NCI-H2107 (cell line): ENCODE measurements at places on chromosomes 4 and X.

- DNase-seq = no peak
Measured at GRCh38 chr4:86220121-86220520, 139.7 kb downstream of the MAPK10 start.

GRCh38 chrX:9466124-9466495 is 1.3 kb downstream of the TBL1X start:
- DNase-seq = no peak

GRCh38 chr4:147794314-147794680 is 62.4 kb downstream of the ARHGAP10 start:
- no peak for DNase-seq

DNA sequence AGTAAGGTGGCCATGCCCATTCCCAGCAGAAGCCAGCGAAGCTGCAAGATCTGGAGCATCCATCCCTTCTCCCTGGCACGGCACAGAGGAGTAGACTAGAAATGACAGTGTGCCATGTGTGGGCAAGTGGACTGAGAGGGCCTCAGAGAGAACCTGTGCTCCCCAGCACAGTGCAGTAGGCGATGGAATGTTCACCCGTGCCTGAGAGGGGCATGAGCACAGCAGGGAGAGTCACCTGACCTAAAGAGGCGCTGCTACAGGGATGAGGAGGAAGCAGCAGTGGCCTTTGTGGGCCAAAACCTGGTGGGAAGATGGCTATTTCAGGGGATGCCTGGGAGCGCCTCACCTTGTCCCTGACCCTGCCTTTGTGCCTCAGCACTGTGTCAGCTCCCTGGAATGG is 8.0 kb upstream of the CDKN2AIP start:
- DNase-seq = no peak

- DNase-seq = no peak
Measured at GRCh38 chr4:47340914-47341313, 122.6 kb downstream of the COMMD8 start.

- no peak for DNase-seq
Measured at GRCh38 chr4:93368968-93369367, 459.6 kb upstream of the ATOH1 start.

GRCh38 chr4:114321366-114321765 is 277.2 kb upstream of the UGT8 start:
- DNase-seq = no peak

- DNase-seq = no peak
Measured at GRCh38 chr4:121964958-121965357, 13.1 kb upstream of the TRPC3 start.

DNA sequence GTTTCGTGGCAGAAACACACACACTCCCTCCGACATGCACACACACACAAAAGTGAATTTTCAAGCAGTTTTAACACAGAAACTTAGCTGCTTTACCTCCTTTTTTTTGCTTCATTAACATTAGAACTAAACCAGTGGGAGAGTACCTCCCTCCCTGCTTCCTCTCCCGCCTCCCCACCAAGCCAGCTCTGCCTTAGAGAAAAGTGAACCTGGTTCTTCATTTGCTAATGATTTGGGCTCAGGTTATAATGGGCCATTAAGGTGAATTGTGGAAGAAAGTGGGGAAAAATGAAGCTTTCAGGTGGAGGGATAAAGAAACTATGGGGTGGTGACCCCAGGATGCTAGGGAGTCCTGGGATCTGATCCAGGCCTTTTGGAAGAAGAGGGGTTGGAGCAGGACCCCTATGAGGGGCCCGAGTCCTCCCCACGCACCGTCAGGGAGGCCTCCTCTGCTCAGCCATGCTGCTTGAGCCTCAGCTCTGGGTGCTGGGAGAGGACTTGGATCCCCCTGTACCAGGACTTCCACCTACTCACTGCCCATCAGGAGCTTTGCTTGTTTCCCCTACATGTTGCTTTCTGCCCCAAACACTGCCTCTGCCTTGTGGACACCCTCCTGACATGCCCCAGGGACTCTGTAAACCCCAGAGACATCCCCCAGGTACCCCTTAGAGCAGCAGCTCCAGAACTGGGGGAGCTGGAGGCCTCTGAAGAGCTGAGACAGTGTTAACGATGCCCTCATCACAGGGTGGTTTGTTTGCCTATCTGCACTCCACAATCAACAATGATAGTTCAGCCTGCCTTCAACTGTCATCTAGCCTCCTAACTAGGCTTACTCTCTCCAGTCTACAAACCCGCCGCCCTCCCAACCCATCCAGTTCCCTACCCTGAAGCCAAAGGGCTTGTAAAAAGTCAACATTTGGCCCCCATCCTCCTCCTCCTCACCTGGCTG is 6.5 kb upstream of the JADE1 start:
- no peak for DNase-seq
